ENCODE measurements at places on chromosomes 1 and 21.

- DNase-seq, result no peak
Observed at GRCh38 chr1:107949467-107950253, 15.3 kb downstream of the VAV3 start.

- DNase-seq, result no peak
Observed at GRCh38 chr1:61887076-61887867, 145.0 kb downstream of the PATJ start.

GRCh38 chr1:78511334-78511733 is 20.6 kb downstream of the PTGFR start:
- DNase-seq, result no peak

DNA sequence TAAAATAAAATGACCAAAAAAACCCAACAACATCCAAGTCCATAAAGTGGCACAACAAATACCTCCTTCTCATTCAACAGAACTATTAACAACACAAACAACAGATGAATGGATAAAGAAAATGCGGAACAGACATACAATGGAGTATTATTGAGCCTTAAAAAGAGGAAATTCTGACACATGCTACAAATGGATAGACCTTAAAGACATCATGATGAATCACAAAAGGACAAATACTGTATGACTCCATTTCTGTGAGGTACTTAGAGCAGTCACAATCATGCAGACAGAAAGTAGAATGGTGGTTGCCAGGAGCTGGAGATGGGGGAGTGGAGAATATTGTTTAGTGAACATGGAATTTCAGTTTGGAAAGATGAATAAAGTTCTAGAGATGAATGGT is 42.6 kb downstream of the EYA3 start:
- DNase-seq, result no peak

DNA sequence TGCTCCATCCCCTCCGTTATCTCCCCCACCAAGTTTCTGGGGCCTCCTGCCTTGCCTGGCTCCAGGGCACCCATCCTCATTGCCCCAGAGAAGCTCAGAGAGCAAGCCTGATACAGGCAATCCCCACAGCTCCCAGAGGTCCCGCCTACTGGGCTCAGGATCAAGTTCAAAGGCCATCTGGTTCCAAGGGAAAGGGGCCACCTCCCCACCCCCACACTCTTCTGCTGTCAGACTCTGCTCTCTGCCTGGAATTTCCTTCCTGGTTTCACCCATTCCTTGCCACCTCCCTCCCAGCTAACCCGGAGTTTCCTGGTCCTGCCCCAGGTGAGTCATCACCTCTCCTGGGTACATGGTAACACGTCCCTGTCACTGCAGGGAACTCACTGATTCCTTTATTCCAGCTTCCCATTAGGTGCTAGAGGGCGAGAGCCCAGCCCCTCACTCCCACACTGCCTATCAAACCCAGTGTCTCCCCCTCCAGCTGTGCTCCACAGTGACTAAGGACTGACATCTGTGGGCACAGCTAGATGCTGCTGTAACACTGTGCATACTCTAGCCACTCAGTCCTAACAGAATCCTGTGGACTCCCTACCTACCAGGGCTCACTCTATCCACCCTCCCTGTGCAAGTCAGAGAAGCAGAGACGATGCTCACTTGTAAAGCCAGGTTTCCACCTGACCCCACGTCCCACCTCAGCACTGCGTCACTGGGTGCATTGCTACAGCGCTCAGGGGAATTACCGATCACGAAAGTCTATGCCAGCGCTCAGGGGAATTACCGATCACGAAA is 21.8 kb downstream of the RSPH1 start:
- no peak for DNase-seq

DNA sequence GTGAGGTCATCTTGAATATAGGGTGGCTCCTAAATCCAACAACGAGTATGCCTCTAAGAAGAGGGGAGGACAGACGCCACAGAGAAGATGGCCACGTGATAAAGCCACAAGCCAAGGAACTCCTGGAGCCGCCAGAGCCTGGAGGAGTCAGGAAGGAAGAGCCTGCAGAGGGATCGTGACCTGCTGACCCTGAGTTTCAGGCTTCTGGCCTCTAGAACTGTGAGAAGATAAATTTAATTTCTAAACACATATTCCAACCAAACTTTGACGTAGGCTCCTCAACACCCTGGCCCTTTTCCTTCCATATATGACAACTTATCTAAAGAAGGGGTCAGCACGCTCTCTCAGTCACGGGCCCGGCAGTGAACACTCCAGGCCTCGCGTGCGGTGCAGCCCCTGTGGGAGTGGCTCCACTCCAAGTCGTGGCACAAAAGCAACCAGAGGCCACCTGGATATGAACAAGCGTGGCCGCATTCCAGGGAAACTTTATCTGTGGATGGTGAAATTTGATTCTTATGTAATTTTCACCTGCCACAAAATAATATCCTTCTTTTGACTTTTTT is 138.6 kb upstream of the AJAP1 start:
- no peak for DNase-seq

DNA sequence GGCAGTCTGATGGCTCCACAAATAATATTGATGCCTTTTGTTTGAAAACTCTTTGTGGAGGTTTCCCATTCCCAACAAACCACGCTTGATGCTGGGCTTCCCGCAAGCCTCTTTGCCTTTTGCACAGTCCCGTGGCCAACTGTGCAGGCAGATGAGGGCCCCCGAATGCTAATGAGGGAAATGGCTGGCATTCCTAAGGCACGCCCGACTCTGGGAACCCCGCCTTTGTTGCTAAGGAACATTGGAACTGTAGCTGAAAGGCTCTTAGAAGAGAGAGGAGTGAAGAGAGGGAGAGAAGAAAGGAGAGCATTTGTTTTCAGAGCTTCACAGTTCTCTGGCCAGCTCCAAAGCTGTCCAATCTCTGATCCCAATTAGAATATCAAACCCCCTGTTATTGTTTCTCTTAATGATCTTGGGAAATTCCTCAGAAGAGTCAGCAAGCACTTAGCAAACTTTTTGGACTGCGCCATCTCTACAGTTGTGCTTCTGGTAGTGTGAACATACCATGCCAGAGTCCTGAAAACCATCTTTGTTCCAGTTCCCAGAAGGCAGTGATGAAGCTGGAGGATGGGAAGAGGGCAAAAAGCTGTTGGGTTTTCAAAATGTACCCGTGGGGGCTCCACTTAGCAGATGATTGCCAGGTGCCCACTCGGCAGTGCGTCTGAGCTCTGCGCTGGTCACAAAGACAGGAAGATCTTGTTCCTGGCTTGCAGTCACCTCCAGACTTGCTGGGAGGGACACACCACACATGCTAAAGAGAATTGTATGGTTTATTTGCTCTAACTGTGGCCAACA is 60.1 kb upstream of the CYP2J2 start:
- DNase-seq, result no peak

GRCh38 chr1:222880587-222880986 is 65.7 kb downstream of the DISP1 start:
- no peak for DNase-seq

DNA sequence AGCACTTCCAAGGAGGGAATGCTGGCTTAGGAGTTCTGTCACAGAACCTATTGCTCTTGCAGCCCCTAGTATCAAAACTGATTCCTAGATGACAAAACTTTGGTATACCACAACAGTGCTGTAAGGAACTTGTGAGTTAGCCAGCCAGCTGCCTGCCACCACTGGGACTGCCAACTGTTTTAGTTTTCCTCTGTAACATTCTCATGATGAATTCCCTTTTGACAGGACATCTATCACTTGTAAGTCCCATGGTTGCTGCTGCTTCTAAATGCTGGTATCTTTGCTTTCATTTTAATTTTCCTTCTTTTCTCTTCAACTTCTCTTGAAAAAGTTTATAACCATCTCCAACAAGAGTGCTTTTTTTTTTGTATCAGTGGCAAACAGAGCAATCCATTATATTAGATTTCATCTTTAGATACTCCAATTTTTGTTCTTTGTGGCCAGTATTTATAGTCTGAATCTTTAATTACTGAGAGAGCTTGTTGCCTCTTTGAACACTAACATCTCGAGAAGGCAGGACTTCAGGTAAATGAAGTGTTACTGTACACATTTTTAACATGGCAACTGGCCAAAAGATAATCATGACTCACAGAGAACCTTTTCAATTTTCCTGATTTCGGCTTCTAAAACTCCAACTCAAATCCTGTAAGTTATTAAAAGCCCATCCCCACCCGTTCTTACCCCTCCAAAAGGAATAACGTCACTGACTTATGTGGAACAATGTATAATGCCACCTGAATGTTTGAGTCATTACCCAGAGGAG is 19.8 kb downstream of the DBT start:
- no peak for DNase-seq

DNA sequence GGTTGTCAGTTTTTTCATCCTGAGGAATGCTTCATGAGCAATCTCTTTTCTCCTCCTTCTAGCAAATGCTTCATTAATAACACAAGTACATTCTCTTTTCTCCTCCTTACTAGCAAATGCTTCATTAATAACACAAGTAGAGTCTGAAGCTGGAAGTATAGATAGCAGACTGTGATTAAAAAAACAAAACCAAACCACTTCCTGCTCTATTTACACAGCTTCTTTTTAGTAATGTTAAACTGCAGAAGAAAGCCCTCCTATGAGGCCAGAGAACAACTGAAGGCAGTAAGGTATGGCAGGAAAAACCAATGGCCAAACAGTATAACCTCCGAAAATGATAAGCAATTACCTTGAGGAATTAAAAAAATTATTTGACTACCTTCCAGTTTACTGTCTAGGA is 90.1 kb downstream of the ZSWIM5 start:
- DNase-seq, result no peak

GRCh38 chr1:221725735-221726672 is 15.9 kb downstream of the DUSP10 start:
- no peak for DNase-seq

All from stimulated activated CD8-positive, alpha-beta memory T cell treated with anti-CD3 and anti-CD28 coated beads, Interleukin-15, amount 100 ng/mL, for 48 hours (primary cell).